Activated CD8-positive, alpha-beta T cell treated with anti-CD3 and anti-CD28 coated beads for 36 hours (primary cell): ENCODE measurements at places on chromosomes 2 and 18.

GRCh38 chr2:72023678-72024390 is 123.8 kb downstream of the CYP26B1 start:
- DNase-seq, result no peak

DNA sequence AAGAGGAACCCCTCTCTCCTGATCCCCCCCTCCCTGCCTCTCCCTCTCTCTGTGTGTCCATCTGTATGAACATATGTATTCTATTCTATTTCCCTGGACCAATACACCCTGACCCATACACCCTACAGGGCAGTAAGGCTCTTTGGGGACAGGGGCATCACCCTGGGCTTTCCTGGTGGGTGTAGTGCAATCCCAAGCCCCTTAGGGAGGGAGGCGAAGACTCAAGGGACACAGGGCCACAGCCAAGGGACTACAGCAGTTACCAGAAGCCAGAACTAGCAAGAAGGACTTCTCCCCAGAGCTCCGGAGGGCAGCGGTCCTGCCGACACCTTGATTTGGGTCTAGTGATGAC is 214.2 kb upstream of the RAB6C start:
- no peak for DNase-seq

DNA sequence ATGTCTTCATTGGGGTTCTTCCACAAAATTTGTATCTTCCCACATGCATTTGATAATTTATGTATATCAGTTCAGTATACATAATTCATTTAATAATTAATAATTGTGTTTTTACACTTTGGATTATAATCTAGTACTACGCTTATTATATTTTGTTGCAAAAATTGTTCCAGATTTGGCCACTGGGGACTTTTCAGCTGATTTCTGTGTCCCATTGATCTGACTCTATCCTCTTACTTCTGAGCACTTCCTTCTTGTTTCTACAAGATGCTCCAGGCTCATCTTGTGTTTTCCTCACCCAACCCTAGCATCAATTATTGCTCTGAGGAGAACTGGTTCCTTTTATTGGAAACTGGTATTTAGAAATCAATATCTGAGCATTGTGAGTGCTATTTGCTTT is 215.3 kb upstream of the CDH19 start:
- DNase-seq, result no peak

DNA sequence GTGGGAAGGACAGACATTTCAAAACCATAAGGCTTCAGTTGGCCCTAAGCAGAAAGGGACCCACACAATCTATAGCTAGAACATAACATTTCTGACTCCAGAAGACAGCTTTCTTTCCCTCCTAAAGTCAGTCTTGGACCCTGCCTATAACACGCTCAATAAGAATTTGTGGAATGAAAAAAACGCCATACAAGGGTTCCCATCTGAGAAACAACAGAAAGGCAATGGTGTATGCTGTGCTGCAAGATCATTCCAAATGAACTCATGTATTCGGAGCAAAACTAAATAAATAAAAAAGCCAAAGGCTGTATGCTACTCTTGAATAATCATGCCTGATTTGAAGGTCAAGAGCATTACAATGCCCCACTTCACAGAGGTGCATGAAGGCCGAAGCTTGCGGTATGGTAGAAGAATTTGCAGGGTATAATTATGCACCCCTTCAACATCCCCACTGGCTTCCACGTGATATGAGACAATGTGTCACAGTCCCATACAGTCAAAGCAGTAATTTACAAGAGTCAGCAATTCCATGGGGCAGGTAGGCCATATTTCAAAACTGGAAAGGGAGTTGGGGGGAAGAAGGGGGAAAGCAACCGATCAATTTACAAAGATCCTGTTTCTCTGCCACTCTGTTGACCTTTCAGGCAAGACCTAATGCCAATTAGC is 61.4 kb upstream of the SLC14A2 start:
- DNase-seq, result no peak

DNA sequence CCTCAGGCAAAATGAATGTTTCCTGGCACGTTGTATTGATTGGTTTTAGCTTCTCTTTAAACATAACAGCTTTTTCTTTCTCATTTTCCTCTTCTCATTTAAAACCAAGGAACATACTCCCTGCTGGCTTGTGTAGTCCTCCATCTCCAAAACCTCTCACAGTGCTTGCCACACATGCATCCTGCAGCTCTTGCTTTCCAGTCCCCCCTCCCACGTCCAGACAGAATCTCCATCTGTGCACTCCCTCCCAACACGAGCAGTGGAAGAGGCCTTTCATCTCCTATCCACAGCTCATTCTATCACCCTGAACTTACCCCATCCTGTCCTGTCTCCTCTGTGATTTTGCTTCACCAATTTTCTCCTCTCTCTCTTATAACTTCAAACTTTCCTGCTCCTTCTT is 99.6 kb upstream of the THSD7B start:
- DNase-seq, result no peak
